AG08396 (cell line): ENCODE measurements at places on chromosomes 3 and 15.

DNA sequence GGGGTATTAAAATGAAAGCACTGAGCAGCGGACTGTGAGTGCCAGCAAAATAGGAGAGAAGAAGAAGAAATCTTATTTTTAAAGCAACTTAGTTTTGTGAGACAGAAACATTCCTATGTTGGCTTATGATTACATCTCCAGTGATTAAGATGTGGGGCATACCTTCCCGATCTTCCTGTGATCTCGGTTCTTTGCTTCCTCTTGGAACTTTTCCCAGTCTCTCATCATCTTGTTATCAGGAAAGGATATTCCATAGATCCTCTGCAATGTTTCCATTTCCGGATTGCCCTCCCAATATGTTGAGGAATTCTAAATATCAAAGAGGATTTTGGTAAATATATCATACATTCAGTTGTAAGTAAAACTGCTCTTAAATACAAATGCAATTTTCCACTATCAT, 22.2 kb downstream of the TARS3 start:
- DNase-seq: no peak

DNA sequence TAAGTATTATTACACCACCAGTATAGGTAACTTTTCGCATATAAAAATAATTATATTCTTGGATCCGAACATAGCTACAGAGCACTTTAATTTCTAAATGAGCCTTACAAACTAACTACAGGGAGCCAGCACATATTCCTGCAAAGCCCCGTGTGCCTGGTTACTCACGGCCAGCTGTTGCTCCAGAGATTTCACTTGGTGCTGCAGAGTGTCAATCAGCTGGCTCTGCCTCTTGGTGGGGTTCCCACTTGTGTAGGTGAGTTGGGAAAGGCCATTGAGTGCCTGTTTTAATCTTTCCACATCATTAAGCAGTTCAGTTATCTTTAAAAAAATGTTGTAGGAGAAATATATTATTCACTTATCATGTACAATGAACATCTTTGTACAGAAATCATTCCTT, 98.9 kb downstream of the UACA start:
- no peak for DNase-seq

DNA sequence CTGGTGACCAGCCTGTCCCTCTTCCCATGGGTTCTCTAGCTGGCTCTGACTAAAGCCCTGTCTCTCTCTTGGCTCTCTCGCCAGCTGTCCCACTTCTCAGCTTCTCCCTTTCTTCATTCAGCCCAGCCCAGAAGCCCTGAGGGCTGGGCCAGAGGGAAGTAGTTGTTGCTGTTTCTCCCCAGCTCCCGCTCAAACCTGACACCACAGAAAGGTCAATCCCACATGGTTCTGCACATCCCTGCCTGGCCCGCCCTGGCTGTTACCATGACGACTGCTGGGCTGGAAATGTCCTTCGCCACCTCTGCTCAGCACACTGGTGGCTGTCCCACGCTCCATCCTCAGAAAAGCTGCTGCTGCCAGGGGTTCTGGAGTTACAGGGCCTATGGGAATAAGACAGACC, 25.9 kb downstream of the CCDC32 start:
- DNase-seq: no peak

DNA sequence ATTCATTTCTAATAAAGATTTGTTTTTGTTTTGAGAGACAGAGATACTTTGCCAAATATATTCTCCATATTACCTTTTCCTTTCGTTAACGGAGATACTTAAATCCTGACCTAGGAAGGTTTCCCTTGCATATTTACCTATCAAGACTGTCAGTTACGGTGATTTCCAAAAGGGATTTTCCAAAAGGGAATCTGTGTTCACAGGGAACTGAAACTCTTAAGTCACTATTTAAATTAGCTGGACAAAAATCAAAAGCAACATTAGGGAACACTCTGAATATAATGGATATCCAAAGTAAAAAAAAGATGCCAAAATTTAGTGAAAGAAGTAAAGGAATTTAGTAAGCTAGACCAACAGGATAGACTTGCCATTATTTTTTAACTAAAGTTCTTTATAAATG, 576 bp downstream of the LRRFIP2 start:
- DNase-seq: no peak

DNA sequence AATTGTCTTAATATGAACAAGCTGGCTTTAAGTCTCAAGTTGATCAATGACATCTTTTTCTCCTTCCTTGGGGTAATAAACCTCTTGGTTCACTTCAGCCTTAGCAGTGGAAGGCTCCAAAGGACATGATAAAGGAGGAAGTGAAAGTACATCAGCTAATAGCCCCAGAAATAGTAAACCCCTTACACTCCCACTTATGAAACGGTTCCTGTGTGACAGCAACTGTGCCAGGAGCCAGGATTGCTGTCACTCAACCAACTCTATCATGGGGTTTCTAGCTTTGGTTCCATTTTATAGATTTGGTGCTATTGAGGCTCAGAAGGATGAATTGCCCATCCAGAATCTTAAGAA, 216.7 kb downstream of the ABHD5 start:
- DNase-seq: no peak

- no peak for DNase-seq
Measured at GRCh38 chr15:39176030-39176429, 404.8 kb upstream of the THBS1 start.

GRCh38 chr3:30626443-30627180, 20.2 kb downstream of the TGFBR2 start:
- no peak for DNase-seq

DNA sequence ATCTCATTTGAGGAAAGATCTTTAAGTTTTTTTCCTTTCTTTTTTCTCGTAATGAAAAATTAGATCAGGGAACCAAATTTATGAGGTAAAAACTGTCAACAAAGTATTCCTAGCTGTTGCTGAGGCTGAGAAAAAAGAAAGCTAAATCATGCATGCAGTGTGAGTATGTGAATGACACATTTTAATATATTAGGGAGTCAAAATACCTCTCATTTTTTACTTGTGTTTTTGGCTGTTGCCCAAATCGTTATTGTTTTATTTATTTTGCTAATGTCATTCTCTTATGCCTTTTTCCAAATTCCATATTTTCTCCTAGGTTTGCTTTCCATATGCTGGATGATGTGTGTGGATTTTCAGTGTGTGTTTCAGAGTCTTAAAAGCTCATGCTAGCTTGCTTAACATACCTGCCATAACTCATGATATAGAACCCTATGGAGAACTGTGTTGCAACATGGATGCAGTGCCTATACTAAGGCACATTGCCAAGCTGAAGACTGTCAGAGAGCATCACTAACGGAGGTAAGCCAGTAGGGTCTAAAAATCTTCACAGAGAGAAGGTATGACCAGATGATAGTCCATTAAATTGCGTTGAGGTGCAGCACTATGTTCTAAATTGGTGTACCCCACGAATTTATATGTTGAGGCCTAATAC, 629.5 kb upstream of the KCNMB2 start:
- no peak for DNase-seq

DNA sequence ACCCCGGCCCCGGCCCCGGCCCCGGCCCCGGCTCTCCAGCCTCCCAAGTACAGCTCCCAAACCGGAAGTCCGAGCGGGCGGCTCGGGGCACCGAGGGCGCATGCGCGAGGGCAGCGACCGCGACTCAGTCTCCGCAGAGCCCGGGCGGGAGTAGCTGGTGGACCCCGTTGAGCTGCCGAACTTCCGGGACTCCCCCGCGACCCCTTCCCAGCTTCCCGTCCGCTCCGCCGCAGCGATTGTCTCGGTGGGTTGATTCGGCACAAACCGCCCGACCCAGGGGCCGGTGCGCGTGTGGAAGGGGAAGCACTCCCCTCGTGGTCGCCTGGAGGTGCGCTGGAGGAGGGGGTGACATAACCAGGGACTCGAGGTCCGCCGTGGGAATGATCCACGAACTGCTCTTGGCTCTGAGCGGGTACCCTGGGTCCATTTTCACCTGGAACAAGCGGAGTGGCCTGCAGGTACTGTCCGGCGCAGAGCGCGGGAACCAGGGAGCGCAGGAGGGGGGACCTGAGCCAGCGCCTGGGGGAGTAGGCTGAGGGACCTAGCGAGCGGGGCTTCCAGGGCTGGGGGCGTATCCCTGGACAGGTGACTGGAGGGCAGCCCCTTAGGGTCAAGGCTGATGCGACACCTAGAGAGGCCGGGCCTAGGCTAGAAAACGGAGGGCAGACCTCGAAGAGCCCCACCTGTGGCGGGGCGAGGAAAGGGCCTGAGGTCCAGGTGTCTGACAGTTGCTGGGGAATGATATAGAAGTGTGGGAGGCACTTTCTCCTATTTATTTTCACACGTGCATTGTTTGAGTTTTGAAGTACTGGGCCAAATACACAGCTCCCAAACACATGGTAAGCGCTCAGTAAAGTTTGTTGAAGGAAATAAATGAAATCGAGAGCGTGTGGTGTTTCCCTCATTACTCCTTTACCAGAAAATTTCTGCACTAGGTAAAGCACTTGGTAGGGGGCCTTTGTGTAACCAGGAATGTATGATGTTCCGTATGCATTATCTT, at the start of the genes TUBGCP4 and ZSCAN29:
TSS of gene TUBGCP4 (plus strand) at position 127 of the 1,000 bp plus-strand sequence. CDS start at position 381, 254 bp downstream.
TSS of gene ZSCAN29 (minus strand) at position 69 of the 1,000 bp plus-strand sequence. CDS start 1,130 bp downstream, outside the sequence.
- peak; percentile 98 for DNase-seq

DNA sequence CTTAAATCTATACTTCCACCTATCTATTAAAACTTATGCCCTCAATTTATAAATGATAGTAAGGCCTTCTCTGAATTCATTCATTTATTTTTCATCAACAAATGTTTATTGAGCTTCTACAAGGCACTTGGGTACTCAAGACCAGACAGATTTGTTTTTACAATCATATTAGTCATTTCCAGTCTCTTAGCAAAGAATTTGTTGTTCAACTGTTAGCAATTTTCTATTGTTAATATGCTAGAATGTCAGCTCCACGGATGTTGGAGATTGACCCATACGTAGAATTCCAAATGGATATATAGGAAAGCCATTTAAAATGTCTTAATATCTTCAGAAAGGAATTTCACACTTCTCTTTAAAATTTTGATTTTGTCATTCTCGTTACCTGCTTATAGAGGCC, 36.7 kb downstream of the ZBTB38 start:
- DNase-seq: no peak

DNA sequence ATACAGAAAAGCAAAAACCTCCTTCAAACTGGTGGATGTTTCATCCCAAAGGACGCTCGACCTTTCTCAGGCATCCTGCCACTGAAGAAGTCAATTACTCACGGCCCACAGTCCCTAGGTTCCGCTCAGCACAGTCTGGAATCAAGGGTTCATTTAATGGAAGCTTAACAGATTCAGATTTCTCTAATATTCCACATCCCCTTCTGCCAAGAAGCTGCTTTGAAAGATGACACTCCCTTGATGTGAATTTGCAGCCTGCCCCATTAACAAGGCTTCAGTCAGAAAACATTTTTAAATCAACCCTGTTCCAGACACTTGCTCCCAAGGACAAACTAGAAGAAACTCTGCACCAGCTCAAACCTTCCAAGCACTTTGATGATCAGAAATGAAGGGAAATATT, 81.2 kb downstream of the LIPC start:
- no peak for DNase-seq

GRCh38 chr3:153210146-153210545, 48.1 kb downstream of the RAP2B start:
- DNase-seq: no peak

- DNase-seq: no peak
Measured at GRCh38 chr15:64560998-64561397, 100.6 kb downstream of the ZNF609 start.

DNA sequence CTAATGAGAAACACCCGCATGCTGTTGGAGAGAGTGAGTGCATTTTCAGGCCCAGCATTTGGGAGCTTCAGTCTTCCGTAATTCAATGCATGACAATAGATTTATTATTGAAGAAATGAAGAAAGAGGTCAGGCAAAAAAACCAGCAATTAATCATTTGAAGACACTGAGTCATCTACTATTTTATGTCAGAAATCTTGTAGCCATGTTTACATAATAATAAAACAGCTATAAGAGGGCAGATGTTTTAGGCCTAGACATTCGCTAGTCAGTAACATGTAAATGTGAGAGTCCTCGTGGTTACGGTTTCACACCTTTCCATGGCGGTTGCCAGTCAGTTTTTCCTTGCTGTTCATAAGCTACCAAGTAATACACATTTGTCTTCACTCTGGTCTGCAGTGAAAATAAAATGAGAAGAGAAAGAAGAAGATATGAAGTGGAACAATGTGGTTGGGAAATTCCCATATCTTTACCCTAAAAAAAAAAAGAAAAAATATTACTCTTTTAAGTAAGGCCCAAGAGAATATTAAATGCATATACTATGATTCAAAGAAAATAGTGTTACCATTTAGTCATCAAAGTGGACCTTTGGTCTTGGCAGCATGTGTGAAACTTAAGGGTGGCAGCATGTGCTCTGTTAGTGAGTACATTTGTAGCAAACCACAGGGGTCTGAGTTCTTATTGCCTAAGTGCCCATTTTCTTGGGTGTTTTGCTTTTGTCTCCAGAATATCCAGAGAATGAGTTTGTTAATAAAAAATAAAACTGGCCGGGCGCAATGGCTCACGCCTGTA, 140.5 kb upstream of the TBL1XR1 start:
- DNase-seq: no peak

GRCh38 chr3:38038447-38038911, 529 bp upstream of the DLEC1 start:
- DNase-seq: no peak

DNA sequence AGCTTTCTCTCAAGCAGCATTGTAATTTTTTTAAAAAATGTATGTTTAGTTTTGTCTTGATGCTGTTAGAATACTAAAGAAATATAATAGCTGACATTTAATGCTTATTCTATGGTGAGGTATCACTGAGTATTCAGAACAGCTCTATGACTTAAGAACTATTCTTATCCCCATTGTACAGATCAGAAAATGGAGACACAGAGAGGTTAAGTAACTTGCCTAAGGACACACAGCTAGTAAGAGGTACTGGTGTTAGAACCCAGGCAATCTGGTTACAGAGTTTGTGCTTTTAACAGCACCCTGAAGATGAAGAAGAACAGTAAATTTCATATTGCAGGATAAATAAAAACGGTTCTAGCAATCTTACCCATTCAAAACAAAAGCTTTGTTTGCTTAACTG, 15.5 kb downstream of the PLA2G4D start:
- DNase-seq: no peak

- no peak for DNase-seq
Measured at GRCh38 chr3:158837240-158837639, 35.4 kb downstream of the MFSD1 start.

GRCh38 chr3:197224034-197224444, 74.4 kb downstream of the DLG1 start:
- DNase-seq: peak; percentile 34

GRCh38 chr3:133494469-133494868, 79.0 kb upstream of the CDV3 start:
- no peak for DNase-seq

DNA sequence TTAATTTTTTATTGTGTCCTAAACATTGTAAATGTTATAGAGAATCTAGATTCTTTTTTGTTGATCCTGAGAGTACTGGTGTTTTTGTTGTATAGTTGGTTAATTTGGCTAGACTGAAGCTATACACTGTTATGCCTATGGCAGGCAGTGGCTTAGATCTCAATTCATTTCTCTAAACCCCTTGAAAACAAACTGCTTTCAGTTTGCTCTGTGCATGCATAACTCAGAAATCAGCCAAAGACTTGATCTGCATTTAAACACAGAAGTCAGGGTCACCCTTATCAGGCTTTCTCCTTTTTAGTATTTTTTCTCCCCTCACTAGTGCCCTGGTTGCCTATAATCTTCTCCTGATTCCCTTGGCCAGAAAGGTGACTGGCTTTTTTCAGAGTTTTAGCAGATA, 349.5 kb upstream of the MANF start:
- no peak for DNase-seq

- no peak for DNase-seq
Measured at GRCh38 chr15:99450896-99451358, 114.9 kb upstream of the MEF2A start.

- DNase-seq: no peak
Measured at GRCh38 chr3:180959691-180960090, 29.8 kb downstream of the DNAJC19 start.

- no peak for DNase-seq
Measured at GRCh38 chr3:88195951-88196434, 46.2 kb downstream of the C3orf38 start.

- DNase-seq: no peak
Measured at GRCh38 chr3:74711913-74712512, 97.6 kb upstream of the CNTN3 start.
